Lung (tissue), 17 donors: ENCODE measurements at places on chromosomes 2 and 18. TPM values are rescaled to one million over a fixed set of nuclear protein-coding genes. Genes with fewer than 3 reads are reported as not detected.
A peak's percentile ranks its signal among the peaks of the same experiment; 100 is the strongest.

Gene M1AP
- total RNA-seq = 0.94 TPM

Gene AQP4
- total RNA-seq = 490 TPM

Gene RAB11FIP5
- total RNA-seq = 11.0 TPM

DNA sequence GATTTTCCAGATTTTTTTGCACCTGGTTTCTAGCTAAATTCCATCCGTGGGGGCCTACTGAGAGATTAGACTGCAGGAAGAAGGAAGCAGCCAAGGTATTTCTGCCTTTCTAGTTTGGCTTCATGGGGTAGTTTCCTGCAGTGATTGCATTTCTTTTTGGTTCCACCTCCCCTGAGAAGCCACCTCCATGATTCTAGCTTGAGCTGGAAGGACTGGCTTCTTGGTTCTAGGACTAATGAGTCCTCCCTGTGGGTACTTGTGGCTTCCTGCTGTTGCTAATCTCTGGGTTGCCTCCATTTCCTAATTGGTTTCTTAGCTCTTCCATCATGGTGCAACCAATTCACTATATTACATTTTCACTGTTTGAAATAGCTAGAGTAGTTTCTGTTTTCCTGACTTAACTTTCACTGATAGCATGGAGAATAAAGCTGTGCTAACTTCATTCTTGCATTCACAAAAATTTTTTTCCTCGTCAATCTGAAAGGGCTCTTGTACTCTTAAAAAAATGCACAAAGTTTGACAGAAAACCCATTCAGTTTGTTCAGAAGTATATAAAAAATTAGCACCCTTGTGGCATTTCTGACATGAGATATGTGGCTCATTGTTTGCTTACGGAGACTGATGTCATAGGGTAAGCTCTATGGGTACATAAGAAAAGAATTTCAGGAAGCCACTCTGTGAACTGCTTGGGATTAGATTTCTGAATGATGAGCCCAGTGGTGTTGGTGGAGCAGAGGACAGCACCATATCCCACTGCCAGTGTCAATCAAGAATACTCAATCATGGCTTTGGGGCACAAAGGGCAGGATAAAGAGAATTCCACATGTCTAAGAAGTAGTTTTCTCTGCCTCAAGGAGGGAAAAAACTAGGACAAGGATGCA is 242.8 kb upstream of the RBMS1 start:
- no peak for DNase-seq

DNA sequence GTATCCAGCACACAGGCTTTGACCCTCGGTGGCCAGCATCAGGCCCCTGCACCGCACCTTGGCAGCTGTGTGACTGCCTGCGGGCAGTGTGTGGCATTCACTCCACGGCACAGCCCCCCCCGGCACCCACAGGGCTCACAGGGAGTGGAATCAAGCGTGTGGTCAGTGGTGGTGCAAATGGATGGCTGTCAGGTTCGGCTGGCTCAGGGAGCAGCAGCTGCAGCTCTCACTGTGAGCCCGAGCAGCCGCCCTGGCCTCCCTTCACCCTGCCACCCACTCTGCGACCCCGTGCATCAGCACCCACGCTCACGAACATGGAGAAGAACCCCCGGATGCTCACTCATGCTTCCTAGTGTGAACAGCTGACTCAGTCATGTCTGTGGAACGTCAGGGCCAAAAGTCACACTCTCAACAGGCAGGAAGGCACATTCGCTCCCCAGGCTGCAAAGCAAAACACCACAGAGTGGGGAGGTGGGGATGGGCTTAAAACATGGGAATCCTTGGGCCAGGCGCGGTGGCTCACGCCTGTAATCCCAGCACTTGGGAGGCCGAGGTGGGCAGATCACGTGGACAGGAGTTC is 41.5 kb upstream of the GPC1 start:
- DNase-seq = no peak

- peak; percentile 38 for DNase-seq
Observed at GRCh38 chr2:173896755-173897154, 68.4 kb downstream of the SP3 start.

GRCh38 chr2:38323623-38324022 is 53.5 kb downstream of the ATL2 start:
- DNase-seq = no peak

DNA sequence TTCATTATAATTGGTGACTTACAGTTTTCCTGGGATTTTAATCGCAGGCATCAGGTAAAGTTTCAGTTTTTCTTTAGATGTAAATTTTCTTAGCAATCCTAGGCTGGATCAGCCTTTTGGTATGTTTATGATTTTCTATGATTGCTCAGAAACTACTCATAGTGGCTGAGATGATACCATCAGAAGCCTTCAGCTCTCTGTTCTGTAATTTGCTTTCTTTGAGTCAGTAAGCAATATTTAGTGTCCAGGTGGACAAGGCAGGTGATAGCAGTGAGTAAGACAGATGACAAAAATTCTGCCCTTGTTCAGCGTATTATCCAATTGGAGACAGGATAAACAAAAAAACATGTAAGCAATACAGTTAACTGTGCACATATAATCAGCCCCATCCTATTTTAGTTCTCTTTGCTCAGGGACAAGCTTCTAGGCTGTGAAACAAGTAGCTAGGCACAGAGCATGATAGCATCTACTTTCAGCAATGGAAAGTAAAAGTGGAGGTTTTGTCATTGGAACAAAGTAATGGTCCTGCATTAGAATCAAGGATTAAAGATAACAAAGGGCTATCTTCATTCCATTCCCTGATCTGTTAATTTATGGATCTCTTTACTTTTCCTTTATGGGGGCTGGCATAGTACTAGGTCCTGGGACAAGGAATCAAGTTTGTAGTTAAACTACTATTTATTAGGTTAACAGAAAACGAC is 100.8 kb downstream of the EPC2 start:
- no peak for DNase-seq

DNA sequence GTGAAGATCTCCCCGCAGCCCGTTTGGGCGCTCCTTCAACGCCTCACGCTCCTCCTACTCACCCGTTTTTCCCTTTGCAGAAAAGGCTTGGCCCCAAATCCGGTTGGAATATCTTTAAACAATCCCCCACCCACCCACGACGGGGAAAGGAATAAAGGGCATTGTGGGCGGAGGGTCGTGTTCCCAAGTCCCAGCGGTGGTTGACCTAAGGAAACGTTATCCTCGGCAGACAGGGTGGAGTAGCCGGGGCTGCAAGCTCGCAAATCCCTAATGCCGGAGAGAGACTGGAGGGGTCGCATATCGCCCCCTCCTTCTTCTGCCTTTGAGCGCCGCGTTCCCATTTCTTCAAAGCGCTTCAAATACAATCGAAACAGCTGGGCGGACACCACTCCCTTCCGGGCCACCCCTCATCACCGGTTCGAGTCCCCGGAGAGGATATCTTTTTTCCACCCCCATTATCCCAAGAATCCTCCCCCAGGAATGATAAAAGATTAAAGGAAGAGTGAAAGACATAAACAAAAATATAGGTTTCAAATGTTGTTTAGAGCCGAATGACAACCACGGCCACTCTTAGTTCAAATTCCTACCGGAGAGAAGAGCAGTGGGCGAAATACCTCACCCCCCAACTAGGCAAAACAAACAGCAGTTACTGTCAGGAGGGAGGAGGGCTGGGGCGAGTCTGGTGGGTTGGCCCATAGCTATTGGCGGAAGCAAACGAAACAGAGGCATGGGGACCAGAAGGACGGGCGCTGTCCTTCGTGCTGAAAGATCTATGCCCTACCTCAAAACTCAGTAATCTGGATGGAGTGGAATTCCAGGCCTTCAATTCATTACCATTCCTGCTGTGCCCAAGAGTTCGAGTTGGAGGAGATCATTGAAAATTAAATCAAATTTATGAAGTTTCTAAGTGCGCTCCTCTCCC is 2.8 kb upstream of the GAD1 start:
- peak; percentile 80 for DNase-seq

- no peak for DNase-seq
Observed at GRCh38 chr18:39872651-39873050, 2082.4 kb upstream of the PIK3C3 start.

DNA sequence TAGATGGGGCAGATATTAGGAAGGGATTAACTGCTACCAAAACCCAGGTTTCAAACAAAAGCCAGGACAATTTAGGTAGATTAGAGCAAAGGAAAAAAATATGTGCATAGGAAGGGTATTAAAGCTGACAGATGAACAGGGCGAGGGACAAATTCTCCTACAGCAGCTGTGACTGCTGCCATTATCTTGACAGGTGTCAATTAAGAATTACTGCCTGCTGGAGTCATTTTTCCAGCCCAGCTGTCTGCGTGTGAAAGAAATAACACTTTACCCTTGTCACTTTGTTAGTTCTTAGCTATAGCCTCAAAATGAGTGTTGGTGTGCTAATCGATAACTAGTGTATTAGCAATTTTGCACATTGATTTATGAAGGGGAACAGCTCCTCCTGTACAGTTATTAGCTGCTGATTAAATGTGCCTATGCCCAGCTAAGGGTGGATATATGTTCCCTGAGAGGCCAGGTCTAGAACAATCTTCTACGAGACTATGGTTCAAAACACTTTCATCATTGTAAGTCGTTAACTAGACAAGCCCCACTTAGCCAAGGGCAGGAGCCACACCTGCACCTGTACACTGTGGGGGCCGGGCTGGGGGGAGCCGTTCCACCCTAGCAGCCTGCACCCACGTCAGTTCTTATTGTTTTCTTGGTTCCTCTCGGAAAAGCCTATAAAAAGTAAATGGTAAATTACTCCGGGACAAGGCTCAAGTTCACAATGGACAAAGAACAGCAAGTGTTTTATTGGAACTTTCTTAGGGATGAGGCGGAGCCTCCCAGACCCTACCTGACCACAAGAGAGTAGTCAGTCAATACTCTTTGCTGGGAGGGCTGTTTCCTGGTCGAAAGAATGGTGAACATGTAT is 7.7 kb downstream of the TSHZ1 start:
- no peak for DNase-seq

GRCh38 chr18:39360072-39360471 is 1794.5 kb upstream of the CELF4 start:
- no peak for DNase-seq

DNA sequence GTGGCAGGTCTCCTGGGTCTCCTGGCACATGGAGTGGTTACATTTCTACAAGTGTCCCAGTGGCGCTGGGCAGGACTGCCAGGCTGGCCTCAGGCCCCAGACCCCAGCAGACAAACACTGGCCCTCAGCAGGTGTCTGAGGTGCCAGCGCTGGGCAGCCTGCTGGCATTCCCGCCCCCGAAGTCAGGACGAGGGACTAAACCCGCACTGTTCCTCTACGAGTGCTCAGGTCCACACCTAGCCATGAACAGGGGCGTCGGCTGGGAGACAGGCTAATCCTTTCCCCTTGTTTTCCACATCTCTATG is 12.8 kb downstream of the SNED1 start:
- DNase-seq = no peak

DNA sequence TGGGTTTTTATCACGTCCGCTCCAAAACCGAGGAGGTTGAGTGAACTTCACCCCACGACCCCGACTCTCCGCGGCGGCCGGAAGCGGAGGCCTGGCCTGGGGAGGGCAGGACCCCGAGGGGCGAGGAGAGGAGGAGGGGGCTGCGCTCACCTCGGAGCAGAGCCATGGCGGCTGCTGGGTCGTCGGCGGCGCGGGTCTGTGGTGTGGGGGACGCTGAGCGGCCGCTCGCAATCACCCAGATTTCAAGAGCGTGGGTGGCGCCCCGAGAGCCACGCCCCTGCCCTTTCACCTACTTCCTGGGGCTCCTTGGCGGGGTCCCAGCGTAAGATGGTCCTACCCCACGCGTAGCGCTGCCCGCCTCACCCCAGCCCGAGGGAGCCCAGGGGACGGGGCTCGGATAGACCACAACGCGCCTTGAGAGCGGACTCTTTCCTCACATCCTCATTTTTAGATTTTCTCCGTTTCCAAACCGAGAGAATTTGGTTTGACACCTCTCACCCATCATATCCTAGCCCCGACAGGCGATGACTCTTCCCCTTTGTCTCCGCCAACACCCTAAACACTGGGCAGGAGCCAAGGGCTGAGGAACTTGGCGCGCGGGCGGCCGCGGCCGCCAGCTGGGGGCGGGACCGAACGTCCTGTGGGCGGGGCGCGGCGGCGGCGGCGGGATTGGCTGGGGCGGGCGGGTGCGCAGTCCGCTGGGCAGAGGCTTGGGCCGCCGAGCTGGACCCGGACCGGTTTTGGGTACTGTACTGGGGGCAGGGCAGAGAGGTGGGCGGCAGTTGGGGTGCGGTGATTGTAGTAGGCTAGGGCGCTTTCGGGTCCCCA is at the start of gene ACAA2:
Gene ACAA2 (minus strand): TSS at position 215 of the 828 bp plus-strand sequence. CDS start 49 bp downstream, at position 166.
- peak; percentile 93 for DNase-seq

DNA sequence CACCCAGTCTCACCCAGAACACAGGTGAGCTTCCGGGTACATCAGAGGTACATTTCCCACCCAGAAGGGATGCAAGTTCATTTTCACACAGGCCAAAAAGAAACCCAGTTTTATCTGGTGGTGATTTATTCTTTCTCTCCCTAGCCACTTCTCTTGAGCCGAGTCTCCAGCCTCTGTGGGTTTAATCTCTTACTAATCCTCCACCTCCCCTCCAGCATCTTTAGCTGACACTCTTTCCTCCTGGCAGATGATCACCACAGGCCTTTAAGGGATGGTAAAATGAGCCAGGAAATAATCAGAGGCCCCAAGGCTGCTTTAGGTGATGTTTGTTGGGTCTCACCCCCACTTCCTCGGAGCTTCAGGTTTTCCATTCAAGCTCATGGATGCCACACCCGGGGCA is 145.7 kb upstream of the DLX2 start:
- DNase-seq = no peak

DNA sequence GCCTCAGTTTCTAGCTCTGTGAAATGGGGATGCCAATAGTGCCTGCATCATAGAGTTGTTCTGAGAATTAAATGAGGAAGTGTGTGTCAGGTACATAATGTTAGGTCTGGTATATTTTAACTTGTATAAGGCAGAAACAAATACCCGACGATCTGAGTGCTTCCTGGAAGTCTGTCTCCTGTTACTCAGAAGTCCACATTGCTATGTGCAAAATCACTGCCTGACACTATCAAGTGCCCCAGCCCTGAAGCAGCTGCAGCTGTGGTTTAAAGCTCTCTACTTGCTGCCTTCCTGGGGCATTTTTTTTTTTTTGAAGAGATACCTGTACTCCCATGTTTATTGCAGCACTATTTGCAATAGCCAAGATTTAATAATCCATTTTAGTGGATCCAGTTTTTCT is 125.3 kb downstream of the SLC4A3 start:
- DNase-seq = no peak

DNA sequence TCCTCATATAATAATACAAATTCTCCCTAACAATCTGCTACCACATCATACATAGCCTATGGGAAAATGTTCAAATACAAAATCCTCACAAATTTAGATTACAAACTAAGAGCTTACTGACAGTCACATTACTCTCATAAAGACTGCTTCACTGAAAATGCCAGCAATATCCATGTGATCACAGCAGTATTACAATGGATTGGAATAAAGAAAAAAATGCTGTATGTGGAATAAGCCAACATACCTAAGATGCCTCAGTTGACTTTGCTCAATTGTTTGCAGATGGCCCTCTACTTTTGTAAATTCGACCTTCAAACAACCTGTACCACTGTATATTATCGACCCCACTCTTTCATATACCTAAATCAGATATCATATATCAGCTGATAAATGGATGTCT is 88.7 kb downstream of the DYM start:
- no peak for DNase-seq

- no peak for DNase-seq
Observed at GRCh38 chr18:79067611-79068010, 1.6 kb upstream of the ATP9B start.

- DNase-seq = no peak
Observed at GRCh38 chr2:217551252-217551899, 451.4 kb downstream of the TNS1 start.

GRCh38 chr18:30132959-30133358 is 909.6 kb downstream of the DSC3 start:
- no peak for DNase-seq

- DNase-seq = no peak
Observed at GRCh38 chr18:74083557-74083952, 64.1 kb downstream of the FBXO15 start.
